Progenitor cell of endocrine pancreas (in vitro differentiated cells): ENCODE measurements at places on chromosomes 2 and 18.
A peak's percentile ranks its signal among the peaks of the same experiment; 100 is the strongest.

DNA sequence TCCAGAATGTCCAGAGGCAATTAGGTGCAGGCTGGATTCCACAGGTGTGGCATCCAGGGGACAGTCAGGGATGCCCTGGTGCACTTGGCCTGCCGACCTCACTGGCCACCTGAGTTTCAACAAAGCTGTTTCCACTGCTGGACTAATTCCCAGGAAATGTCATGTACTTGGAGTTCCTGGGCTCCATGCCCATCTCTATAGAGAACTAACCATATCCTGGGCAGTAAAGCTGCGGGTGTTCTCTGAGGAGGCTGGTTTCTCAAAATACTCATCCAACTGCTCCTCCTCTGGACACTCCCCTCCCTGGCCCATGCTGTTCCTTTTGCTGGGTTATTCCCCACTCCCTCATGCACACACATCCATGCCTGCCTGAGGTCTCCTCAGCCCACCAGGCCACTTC, 161.9 kb upstream of the SKOR2 start:
- no peak for DNase-seq

DNA sequence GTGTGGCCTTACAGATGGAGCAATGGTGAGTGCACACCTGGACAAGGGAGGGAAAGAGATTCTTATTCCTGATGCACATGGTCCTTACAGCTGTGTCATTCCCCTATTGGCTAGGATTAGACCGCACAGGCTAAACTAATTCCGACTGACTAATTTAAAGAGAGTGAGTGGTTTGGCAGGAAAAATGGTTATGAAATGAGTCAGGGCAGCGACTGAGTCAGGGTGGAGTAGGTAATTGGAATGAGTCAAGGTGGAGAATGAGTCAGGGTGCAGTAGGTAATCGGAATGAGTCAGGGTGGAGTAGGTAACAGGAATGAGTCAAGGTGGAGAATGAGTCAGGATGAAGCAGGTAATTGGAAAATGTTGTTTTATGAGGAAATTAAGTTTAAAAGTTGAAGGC, 1353.7 kb upstream of the LRRTM1 start:
- DNase-seq: no peak

DNA sequence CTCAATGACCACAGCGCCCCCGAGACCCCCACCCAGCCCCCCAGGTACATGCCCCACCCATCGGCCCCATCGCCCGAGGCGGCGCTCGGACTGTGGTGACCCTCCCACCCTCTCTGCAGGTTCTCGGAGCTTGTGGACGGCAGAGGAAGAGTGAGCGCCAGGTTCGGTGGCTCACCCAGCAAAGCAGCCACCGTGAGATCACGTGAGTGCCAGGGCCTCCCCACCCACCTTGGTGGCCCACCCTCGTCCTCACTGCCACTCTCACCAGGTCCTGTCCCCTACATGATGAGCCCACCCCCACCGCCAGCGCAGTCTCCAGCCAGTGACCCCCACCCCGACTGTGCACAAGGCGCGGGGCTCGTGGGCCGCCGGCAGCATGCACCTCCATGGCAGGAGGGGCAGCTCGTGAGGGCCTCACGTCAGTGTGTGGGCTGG, 30.4 kb downstream of the MTERF4 start:
- no peak for DNase-seq

- no peak for DNase-seq
Observed at GRCh38 chr2:238327751-238328150, 7.4 kb downstream of the TRAF3IP1 start.

DNA sequence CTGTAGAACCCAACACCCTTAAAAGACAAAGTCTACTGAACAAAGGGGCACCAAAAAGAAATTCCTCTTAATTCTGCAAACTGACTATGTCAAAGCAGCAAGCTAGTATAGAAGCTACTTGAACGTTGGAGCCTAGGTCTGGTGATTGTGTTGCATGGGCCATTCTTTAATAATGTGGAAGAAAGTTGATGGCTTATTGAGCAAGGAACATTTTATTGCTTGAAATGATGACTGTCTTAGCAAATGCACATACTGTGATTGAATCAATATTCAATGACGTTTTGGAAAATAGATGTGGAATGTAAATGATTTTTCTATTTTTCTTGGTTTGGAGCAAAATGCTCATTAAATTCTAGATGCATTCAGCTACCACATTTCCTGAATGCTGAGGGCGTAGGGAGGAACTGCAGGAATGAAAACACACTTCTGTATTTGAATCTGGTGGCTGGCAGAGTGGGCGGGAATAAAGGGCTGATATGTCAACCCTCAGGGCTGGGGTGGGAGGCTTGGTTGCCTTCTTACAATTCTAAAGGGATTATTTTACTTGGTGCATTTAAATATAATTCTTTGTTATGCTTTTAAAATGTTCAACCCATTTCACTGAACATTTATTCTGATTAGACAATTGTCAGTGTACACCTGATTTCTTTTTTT, 26.5 kb downstream of the MYO3B start:
- no peak for DNase-seq

DNA sequence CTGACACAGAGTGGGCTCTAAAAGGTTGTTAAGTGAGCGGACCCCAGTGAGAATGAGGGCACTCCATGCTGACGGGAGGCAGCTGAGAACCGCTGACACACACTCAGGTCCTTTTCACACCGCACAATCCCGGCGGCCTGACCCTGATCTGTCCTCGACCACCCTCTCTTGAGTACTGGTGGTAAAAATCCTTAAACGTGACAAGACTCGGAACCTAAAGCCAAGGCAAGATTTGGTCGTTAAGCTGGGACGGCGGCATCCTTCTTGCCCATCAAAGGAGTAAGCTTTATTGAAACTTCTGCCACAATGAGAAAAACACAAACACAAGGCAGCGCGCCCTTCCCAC, 569 bp downstream of the TMX3 start:
- no peak for DNase-seq

DNA sequence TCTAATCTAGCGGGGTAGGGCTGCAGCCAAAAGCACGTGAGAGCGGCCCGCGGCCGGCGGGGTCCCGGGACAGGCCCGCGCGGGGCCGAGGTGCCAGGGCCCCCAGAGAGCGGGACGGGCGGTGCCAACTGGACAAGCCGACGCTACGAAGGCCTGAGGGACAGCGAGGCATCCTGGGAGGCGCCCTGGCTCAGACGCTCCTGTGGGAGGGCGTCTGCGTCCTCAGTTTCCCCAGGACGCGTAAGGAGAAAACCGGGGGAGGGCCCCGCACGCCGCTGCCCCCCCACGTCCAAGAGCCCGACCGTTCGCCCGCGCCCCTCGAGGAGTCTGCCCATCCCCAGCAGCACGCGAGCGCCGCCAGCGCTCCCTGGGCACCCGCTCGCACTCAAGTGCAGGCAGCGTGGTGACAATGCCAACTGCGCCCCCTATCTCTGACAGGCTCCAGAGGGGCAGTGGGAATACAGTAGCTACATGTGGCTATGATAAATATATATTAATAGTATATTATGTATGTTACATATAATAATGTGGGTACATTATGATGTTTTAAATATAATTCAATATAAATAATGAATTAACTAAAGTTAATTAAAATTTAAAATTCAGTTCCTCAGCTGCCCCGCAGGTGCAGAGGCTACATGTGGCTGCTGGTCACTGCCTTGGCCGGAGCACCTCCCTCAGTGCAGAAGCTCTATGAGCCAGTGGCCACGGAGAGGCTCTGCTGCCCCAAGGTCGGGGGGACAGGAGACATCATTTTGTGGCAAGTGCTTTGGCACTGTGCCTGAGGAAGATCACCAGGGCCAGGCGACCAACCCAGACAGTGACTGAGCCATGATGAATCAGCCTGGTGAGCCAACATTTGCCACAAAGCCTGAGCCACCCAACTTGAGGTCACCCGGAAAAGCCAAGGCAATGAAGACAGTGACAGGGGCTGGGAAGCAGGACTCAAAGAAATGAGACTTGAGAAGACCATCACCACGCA, 5.5 kb upstream of the SFT2D3 start:
- DNase-seq: no peak

GRCh38 chr2:8544786-8545694, 136.8 kb upstream of the ID2 start:
- DNase-seq: no peak

GRCh38 chr2:42844366-42844765, 52.0 kb upstream of the HAAO start:
- no peak for DNase-seq

DNA sequence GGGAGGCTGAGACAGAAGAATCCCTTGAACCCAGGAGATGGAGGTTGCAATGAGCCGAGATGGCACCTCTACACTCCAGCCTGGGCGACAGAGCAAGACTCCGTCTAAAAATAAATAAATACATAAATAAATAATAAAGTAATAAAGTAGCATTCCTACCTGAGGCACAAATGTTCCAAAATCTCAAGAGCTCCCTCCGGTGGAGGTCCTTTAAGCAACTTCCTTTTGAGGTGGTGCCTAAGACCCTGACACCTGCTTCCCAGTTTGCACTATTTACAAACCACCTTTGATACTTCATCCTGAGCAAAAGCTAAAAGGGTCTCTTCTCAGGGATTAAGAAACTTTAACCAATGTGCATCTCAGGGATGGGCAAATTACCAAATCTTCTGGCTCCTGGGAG, 505.1 kb downstream of the CNTNAP5 start:
- no peak for DNase-seq

DNA sequence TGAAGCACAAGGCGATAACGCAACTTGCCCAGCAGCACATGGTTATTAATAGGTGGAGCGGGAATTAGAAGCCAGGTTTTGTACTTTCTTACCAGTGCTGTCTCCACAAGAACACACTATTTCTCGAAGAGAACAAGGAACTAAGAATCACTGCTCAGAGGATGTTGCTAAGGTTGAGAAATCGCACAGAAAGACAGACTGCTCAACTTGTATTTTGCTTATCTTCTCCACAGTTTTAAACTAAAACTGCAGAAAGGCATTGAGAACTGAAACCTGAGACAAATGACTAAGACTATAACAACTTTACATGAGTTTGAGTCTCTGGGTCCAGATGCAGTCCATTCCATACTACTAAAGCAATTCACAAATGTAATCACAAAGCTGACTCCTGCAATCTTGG, 6.2 kb downstream of the PRKD3 start:
- DNase-seq: no peak

- no peak for DNase-seq
Observed at GRCh38 chr2:65800998-65801397, 368.6 kb upstream of the SPRED2 start.

GRCh38 chr2:226803410-226803809, 3.8 kb upstream of the IRS1 start:
- no peak for DNase-seq

DNA sequence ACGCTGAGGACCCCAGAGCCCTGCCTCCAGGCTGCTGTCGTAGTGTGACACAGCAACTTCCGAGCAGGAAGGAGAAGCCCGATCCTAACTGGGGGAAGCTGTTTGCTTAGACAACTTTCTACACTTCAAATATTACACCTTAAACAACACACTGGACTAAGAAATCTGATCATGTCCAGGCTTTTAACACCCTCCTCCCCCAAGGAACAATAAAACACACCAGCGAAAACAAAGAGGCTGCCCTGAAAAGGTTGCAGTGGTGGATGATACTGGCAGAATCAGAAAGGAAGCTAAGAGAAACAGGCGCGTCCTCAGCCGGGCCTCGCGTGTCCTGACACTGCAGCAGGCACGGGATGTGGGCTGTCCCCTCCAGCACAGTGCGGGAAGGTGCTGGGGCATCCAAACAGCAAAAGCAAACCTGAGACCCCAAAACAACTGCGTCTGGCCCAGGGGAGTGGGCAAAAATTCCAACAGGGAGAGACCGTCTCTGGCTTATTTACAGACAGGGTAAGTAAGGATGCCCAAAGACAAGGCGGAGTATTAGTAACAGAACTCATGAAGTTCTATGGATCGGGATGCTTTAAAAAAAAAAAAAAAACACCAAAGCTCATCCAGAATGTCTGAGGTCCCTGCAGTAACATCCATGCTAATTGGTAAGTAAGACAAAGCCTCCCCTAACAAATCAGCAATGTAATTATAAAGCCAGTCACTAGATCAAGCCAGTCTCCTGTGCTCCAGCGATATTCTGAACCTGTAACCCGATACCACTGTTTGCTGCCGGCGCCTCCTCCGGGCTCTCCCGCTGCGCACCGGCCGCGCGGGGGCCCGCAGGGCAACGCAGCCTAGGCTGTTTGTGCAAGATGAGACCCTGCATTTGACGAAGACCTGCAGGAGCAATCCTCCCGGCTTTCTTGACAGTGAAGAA, 9.0 kb downstream of the SERTAD2 start:
- DNase-seq: peak; percentile 36

DNA sequence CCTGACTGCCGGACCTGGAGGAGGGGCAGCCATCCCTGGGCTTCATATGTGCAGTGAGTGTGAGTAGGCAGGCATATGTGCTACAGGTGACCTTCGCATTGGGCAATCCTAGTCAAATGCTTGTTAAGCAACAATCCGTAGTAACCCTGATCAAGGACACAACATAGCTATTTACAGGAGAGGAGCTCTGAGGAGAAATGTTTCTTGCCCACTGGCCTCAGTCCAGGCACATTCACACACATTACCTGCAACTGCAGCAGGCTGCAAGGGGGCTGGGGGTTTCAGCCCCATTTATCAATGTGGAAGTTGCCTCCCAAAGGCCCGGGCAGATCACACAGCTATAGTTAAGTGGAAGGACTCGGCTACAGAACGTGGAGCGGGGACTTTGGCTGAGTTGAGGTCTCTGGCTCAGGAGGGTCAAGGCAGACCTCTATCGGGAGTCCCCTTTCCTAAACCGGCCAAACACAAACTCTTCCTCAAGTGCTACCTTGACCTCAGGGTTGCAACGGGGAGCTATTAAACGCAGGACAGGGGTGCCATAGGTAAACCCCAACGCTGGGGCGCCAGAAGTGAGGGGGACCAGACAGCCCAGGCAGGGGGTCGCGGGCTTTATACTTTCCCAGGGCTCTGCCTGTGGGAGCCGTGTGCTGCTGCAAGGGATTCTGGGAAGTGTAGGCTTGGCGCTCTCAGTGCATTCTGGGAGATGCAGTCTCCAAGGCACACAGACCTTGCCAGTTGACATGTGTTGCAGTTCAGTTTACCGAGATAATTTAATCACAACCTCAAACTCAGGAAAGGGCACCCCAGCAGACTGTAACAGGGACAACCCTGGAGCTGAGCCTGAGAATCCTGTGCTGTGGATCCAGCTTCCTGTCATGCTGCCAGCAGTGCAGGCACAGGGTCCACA, 9.4 kb downstream of the KHK start:
- no peak for DNase-seq

GRCh38 chr2:164954954-164955701, at the start of gene SLC38A11:
TSS of gene SLC38A11 (minus strand) at chr2:164955525. CDS start at chr2:164955247, 278 bp downstream.
- DNase-seq: peak; percentile 10

- DNase-seq: no peak
Observed at GRCh38 chr2:227150222-227150936, 13.6 kb downstream of the COL4A4 start.

DNA sequence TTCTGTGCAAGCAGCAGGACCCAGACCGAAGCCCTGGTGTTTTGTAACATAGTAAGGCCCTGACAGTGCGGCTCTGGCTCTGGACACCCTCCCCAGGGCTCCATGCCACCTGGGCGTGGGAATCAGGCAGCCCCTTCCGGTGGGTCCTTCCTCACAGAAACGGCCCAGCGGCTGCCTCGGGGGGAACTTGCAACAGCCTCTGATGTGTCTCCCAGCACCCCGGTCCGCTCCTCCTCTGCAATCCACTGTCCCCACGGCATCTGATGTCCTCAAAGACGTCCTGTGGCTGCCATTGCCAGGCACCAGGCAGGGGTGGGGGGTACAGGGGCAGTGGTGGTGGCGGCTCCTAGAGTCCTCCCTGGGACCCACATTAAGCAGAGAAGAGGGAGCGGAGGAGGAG, 58.8 kb downstream of the CENPO start:
- no peak for DNase-seq

GRCh38 chr18:35478520-35479435, 19.0 kb downstream of the INO80C start:
- DNase-seq: no peak

- no peak for DNase-seq
Observed at GRCh38 chr2:225120186-225120585, 77.9 kb upstream of the DOCK10 start.
